Lung (tissue), 17 donors: ENCODE measurements at places on chromosomes 12 and 14.
A peak's percentile ranks its signal among the peaks of the same experiment; 100 is the strongest.

GRCh38 chr14:54776361-54777001 lies 126.1 kb downstream of the GCH1 start:
- DNase-seq: peak; percentile 63

DNA sequence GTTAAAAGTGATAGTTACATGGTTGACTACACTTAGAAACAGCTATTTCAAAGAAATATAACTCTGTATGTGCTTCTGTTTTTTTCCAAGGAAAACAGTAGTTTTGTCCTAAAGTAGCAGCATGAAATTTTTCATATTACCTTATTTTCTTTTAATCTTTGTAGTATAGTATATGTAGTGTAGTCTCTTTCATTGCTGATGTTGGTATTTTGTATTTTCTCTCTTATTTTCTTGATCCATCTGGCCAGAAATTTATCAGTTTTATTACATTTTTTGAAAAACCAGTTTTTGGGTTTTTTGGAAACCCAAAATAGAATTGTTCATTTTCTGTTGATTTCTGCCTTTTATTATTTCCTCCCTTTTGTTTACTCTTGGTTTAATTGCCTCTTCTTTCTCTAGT lies 6.4 kb upstream of the RNU6-8 start:
- DNase-seq: no peak

DNA sequence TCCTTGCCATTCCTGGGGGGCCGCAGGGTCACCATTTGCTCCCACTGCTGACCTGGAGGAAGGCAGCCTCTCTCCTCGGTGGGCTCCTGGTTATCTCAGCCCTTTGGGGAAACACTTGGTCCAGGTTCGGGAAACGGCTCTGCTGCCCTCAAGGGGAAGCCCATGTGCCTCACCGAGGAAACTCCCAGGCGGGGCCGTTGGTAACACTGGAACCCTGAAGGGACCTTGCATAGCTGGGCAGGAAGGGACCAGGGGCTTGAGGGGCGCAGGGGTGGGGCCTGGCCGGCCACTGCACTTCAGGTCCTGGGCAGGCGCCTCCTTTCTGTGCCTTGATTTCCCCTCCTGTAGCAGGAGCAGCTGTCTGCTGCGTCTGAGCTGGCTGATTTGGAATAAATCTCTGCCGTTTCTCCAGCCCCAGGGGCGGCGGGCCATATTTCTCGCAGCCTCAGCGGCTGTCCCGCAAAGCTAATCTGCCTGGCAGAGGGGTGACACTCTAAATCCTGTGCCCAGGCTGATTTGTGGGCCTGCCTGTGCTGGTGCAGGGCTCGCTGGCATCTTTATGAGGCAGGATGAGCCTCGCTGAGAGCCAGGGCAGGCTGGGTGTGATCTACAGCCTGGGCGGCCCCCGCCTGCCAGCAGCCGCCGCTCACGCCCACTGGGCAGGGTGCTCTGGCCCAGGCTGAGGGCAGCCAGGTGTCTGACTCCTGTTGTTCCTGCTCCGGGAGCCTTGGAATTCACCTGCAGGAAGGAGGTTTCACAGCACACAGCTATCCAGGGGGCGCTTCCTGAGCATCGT lies 49.7 kb downstream of the KIF26A start:
- DNase-seq: no peak

DNA sequence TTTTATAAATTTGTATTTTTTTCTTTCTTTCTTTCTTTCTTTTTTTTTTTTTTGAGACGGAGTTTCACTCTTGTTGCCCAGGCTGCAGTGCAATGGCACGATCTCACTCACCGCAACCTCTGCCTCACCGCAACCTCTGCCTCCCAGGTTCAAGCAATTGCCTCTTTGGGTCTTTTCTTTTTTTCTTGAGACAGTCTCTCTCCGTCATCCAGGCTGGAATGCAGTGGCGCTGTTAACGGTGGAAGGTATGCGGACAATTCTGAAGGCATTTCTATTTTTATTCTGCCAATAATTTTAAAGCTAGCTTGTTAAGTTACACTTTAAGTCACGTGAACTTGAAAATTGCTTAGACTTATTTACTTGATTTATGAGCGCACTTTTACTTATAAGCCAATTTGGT lies 8.8 kb upstream of the PHC1 start:
- peak; percentile 31 for DNase-seq

DNA sequence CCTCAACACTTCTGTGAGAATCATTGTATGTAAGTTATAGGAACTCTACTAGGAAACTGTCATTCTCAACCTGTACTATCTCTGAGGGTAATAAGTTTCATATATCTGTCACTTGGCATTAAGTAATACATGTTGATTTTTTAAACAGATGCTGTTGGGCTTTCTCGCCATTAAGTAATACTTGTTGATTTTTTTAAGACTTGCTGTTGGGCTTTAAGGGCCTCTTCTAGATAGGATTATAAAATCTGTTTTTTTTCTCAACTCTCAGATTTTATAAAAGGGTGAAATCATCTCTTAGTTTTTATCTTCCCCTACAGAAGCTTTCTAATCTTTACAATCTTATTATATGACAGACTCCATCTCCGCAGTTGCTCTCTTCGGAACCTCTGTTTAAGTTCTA lies 5.6 kb downstream of the WASHC4 start:
- DNase-seq: no peak

- DNase-seq: no peak
These were observed 694.3 kb upstream of the MGAT4C start for GRCh38 chr12:86950444-86950843.

DNA sequence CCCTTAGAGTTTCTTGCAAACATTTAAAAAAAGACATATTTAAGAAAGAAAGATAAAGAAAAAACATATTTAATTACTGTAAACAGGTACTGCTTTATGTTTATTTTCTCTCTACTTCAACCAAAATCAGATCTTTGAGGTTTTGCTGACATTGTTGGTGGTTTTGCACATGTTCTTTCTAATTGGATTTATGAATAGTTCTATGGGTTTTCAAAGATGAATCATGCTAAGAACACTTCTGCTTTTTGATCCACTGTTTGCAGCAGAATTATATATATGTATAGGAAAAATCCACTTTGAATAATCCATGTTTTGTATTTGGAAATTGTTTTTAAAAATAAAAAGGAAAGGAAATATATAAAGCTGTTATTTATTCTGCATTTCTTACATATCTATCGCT lies 78.4 kb downstream of the FRMD6 start:
- no peak for DNase-seq

GRCh38 chr14:81819344-81819743 lies 285.7 kb upstream of the SEL1L start:
- DNase-seq: no peak

- DNase-seq: no peak
These were observed 746.4 kb upstream of the FLRT2 start for GRCh38 chr14:84783511-84783910.

GRCh38 chr14:79586416-79586815 lies 624.9 kb downstream of the DIO2 start:
- DNase-seq: peak; percentile 58

DNA sequence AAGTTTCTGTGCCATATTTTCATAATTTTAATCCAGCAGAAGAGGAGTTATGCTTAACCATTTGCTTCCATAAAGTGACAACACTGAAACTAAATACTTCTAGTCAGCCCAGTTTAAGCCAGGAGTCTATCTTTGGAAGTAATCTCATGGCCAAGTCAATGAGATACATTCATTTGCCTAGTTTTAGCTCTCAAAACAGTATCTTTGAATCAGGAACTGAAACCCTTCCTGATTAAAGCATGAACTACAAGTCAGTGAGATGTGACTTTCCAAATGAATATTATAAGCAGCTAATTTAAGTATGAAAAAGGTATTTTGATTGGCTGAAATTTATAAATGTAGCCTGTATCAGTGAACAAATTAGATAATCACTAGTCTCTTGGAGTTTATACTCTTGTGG lies 491.5 kb downstream of the SLC6A15 start:
- DNase-seq: no peak

DNA sequence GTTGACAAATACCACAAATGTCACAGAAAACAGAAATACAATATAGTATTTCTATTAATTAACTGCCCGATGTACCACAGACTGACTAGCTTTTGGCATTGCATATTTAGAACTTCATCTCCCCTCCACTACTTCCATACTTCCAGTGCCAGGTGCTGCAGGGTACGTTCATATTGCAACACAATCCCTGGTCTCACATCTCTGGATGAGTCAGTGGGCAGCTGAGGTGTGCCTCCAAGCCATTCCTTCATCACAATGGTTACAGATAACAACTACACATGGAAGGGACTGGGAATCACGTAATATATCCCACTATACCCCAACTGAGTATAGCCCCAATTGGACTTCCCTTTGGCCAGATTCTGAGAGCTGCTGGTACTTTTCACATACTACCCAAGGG lies 31.1 kb downstream of the CCDC198 start:
- no peak for DNase-seq

GRCh38 chr12:45986641-45987339 lies 3.6 kb downstream of the SCAF11 start:
- no peak for DNase-seq

GRCh38 chr12:15846887-15847286 lies 35.3 kb upstream of the STRAP start:
- peak; percentile 77 for DNase-seq

- no peak for DNase-seq
These were observed 9.4 kb downstream of the TNFRSF1A start for GRCh38 chr12:6332459-6332858.

DNA sequence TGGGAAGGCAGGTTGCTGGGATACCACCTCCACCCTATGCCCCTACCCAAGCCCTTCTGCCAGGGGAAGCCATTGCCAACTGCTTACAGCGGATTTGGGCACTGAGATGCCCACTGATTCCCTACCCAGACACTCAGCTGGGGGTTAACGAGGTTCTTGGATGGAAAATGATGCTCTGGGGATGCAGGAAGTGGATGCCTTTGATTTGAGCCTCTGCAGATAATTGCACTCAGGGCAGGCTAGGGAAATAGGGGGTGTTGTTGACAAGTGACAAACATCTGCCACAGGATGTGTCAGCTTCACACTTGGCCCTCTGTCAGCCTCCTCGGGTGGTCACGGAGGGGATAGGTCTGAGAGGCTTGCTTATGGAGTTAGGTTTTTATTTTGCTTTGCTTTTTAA lies 57.4 kb downstream of the RPH3A start:
- no peak for DNase-seq

DNA sequence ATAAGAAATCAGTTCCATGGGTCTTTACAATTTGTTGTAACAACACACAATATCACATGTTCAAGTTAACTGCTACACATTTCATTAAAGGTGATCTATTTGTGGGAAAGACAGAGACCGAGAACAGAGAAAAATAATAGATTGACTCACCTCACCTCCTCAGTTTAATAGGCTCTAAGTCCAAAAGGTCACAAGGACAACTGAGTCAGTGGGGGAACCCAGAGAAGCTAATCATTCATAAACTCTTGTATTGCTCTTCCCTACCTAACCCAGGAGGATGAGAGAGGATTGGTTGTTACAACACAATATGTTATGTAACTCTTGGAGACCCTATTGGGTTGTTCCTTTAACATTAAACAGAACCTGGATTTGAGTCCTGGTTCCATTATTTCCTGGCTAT lies 72.2 kb upstream of the CRY1 start:
- DNase-seq: no peak

DNA sequence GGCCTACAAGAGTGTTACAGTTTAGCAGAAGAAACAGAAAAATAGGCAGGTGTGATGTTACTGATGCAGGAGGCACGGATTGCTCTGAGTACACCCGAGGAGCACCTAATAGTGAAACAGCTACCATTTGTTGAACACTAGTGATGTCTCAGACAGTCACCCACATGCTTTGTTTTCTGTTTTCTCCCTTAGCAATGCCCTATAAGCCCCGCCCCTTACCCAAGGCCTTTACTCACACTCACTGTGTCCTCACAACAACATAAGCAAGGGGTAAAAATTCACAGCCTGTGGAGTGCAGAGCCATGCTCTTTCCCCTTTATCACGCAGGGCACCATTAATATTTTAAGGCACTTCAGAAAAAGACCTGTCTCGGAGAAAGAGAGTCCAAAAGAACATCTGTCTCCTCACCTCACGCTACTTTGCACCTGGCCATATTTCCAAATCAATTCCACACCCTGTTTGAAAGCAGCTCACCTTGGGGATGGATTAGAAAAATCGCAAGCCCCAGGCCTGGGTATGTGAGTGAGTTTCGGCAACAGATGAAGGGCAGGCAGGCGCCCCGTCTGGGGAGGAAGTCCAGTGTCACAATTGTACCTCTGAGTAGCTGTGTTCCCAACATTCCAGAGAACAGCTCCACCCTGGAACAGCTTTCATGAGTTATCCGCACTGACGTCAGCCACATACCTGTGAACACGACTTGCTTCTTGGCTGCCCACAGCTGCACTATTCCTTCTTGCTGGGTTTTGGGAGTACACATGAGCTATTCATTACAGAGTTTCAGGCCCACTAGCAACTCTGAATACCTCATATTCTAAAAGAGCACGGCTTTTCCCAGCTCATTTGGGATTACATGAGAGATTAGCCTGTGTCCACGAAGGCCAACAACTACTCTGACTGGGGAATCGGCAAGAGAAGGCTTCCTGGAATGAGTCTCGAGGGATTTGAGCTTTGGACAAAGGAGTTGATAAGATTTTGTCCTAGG lies 26.0 kb downstream of the MAPK1IP1L start:
- peak; percentile 37 for DNase-seq

DNA sequence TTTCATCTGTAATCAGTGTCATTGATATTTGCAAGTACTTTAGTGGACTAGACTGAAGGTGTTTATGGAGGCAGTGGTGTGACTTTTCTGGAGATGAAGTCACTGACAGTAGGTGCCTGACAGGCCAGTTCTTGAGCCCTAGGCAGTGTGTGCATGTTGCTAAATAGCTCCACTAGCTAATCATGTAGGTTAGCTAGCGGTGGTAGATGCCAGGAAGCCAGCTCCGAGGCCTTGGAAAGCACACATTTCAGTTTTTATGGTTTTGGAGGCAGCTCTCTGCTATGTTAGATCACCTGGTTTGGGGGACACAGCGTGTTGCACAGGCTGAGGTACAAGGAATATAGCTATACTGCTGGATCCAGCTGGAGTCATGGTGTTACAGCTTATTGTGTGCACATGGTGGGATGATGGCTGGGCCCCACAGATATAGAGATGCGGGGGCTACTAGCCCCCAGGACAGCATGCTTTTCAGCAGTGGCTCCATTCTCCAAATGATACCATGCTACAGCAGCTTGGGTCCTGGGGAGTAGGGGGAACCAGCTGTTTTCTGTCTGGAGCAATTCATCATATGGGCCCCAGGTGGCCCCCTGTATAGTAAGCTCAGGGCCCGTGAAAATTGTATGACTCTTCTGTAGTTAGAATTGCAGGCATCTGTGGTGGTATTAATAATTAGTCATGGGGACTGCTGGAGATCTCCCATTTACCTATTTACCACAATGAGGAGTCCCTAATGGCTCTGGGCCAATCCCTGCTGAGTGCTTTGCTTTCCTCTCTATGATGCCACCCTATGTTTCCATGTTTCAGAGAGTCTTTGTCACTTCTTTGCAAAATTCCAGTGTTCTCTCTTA lies 367.2 kb upstream of the LMO3 start:
- DNase-seq: no peak

GRCh38 chr14:105161964-105162668 lies 6.5 kb downstream of the JAG2 start:
- DNase-seq: no peak

DNA sequence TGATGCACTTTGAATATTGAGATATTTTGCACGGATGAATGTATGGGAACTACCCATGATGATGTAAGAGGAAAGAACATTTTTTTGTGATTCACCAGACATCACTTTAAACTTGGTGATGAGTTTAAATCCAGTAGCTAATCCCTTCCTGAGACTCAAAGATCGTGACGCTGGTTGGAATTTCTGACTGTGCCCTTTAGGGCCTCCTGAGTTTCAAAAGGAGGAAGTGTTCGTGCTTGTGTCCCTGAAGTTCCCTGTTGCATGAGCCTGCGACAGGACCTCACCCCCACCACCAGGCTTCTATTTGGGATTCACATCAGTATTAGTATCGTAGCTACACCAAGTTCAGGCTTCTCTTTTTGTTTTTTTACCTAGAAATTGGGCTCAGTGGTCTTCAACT lies 18.6 kb upstream of the RIN3 start:
- no peak for DNase-seq
